Putamen (tissue), 1 donor: ENCODE measurements at places on chromosomes 11 and 22.

- no peak for DNase-seq
These were observed 21.9 kb downstream of the HTR3B start for GRCh38 chr11:113926273-113927197.

GRCh38 chr22:36010882-36011281 lies 17.7 kb downstream of the RBFOX2 start:
- DNase-seq = no peak

DNA sequence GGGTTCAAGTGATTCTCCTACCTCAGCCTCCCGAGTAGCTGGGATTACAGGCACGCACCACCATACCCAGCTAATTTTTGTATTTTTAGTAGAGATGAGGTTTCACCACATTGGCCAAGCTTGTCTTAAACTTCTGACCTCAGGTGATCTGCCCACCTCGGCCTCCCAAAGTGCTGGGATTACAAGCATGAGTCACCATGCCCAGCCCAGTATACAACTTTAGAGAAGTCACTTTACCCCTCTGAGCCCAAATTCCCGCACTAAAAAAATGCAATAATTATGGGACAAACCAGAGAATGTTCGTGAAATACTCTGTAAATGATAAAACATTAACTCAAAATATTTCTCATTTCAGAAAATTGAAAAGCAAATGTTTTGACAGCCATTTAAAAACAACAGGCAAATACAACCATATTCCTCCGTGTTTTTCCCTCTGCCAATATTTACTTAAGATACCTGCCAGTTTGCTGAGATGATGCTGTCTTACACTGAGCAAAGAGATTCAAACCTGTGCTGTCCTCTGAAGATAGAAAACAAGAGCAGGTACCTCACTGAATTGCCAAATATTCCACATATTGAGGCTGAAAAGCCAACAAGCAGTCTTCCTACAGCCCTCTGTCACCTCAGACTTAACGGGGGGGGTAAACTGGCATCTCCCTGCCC lies 9.6 kb downstream of the PLEKHA7 start:
- no peak for DNase-seq

DNA sequence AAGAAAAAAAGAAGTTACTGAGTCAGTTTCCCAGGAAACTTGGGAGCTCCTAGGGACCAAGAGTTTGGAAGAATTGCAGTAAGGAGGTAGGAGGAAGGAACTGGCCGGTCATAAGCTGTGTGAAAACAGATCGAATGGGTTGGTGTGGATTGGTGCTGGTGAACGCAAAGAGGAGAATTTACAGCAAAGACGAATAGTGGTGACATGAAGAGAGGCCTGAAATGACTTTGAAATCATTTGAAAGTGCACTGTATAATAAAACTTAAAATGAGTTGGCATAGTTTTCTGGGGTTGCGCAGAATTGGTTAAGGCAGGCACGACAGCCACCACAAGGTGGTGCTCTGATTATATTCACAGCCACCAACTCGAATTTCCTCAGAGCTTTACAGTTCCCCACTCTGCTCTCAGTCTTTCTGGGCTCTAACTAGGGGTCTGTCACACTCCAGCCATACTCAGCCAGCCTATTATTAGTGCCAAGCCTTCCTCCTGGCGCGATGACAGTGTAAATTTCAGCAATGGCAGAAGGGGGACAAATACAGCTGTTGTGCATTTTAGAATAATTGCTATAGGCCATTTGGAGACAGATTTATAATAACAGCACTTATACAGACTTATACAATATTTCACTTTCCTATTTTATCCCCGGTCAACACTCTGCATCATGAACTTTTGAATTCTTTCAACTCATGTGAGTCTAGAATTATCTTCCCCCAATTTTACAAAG lies 8.3 kb upstream of the HTR3B start:
- peak; percentile 19 for DNase-seq

GRCh38 chr11:134049303-134049702 lies 19.6 kb upstream of the JAM3 start:
- no peak for DNase-seq

- no peak for DNase-seq
These were observed 34.6 kb downstream of the EHF start for GRCh38 chr11:34655335-34656008.

GRCh38 chr11:105000797-105001196 lies 22.2 kb downstream of the CASP5 start:
- no peak for DNase-seq

DNA sequence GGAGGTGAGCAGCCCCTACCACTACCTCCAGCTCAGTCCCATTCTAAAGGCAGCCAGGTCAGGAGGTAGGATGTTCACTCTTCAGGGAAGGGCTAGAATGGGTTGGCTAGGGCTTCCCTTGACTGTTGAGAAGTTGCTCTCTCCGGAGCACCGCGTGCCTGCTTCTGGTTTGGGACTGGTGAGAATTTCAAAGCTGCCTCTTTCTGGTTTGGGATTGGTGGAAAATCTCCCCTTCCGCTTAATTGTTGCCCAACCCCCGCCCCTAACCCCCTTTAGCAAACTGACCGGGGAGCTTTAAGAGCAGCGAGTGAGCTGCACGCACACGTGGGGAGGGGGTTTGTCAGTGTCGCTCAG lies 686 bp downstream of the USP2 start:
- DNase-seq = no peak

DNA sequence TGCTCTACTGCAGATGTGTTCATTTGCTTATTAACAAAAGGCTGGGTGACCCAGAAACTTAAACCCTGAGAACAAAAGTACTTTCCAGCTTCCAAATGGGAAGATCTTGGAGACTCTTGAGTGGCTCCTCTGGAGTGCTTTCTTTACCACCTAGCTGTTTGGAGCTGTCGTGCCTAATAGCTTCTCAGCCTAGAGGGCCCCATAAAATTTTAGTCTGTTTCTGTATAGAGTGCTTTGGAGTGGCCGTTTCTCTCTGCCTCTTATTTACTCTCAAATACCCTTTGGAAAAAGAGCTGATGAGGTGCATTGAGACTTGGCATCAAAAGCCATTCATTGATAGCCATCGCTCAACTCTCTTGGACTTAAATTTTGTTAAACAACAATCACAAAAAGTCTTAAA lies 50.7 kb downstream of the ZNRF3 start:
- DNase-seq = no peak

GRCh38 chr11:36724742-36725385 lies 126.8 kb upstream of the RAG2 start:
- DNase-seq = no peak

- DNase-seq = no peak
These were observed 258.9 kb upstream of the ARHGAP20 start for GRCh38 chr11:110971140-110971539.

DNA sequence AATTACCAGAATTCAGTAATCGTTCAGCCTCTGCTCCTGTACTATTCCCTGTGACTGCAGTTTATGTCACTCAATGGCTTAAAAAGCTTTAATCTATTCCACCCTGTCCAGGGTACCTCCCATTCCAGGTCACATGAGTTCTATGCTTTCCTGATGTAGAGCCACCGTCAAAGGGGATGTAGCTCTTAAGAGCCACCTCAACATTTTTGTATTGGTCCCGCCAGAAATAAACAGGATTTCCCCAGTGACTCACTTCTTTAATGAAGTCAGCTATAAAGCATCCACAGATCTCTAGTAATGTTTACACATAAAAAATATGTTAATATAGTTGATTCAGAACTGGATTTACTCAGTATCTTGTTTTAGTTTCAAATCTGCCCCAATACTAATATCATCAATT lies 1.3 kb upstream of the OR8D1 start:
- DNase-seq = no peak

DNA sequence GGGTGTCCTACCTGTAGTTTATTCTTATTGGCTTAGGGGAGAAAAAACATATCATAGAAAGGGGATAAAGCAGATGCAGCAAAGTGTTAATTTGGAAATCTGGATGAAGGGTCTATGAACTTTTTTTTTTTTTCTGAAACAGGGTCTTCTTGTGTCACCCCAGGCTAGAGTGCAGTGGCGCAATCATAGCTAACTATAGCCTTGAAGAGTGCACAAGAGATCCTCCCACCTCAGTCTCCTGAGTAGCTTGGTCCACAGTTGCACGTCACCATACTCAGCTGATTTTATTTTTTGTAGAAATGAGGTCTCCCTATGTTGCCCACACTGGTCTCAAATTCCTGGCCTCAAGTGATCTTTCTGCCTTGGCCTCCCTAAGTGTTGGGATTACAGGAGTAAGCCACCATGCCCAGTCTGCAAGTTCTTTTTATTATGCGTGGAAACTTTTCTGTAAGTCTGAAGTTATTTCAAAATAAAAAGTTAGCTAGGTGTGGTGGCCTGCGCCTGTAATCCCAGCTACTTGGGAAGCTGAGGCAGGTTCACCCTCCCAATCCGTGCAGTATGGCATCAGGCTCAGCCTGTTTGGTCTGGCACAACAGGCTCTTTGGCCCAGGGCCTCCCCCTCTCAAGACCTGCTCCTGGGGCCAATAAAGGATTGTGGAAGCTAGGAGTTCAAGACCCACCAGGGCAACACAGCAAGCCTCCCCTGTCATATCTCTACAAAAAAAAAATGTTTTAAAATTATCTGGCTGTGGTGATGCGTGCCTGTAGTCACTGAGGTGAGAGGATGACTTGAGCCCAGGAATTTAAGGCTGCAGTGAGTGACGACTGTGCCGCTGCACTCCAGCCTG lies 111.9 kb downstream of the MED15 start:
- DNase-seq = no peak

- no peak for DNase-seq
These were observed 119.6 kb upstream of the IGLL5 start for GRCh38 chr22:22767876-22768602.

GRCh38 chr22:37906364-37907008 lies 389 bp downstream of the MICALL1 start:
- no peak for DNase-seq

GRCh38 chr22:49586873-49587272 lies 240.8 kb downstream of the BRD1 start:
- no peak for DNase-seq

- DNase-seq = no peak
These were observed 2.9 kb upstream of the BID start for GRCh38 chr22:17777005-17777716.

DNA sequence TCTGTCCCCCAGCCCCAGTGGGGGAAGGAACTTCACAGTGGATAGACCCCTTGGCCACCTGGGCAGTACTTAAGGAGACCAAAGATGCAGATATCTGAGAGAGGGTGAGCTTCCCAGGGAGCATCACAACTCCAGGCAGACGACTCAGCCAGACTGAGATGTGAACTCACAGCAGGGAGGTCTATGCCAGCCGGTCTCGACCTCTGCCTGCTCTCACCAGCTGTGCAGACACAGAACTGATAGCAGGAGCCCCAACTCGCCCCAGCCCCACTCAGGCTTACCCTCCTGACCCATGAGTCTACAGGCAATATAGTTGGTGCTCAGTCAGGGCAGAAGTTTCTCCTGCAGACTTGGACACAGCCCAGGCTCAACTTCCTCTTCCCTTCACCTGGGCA lies 29.7 kb upstream of the ACCSL start:
- DNase-seq = no peak

- DNase-seq = no peak
These were observed 740.5 kb downstream of the BRD1 start for GRCh38 chr22:49087198-49087597.

DNA sequence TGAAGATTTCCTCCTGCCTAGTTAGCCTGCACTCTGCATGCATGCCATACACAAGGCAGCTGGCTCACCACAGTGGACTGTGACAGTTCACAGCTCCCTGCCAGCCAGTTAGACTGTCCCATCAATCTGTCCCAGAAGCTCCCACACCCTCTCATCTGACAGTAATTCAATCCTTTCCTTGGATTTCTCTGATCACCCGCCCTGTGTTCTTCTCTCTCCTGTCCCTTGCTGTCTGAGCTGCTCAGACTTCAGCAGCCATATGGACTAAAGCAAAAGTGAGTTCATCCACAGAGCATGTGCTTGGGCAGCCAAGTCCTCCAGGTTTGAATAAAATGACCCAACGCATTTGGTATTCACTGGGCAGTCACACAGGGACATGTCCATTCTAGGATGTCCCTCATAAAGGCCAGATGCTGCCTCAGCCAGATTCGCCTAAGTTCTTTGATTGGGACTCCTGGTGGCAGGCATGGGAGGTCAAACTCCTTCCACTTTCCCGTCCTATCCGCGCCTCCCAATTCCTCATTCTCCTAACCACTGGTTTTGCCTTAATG lies 54.5 kb upstream of the ZBTB44 start:
- peak; percentile 84 for DNase-seq

- DNase-seq = no peak
These were observed 30.4 kb upstream of the CRTAM start for GRCh38 chr11:122807731-122808477.

GRCh38 chr22:50544078-50544745 lies 1.5 kb upstream of the KLHDC7B start:
- DNase-seq = no peak

- no peak for DNase-seq
These were observed 371.8 kb upstream of the CHORDC1 start for GRCh38 chr11:90594658-90595057.

GRCh38 chr11:69076129-69076791 lies 27.5 kb downstream of the TPCN2 start:
- DNase-seq = no peak

DNA sequence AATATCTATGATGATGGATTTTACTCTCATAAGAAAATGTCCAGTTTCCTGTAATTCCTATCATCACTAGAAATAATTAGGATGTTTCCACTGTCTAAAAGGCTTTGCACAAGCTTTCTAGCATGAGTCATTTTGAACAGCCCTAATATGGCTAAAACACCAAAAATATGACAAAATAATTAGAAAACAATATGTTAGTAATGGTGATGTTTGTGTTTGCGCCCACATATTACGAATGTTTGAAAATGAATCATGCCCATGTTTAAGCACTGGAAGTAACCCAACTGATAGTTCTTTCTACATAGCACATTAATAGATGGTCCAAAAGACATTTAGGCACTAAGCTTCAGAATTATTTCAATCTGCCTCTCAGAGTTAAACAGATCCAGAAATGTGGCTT lies 96.0 kb downstream of the TRPC6 start:
- DNase-seq = no peak

DNA sequence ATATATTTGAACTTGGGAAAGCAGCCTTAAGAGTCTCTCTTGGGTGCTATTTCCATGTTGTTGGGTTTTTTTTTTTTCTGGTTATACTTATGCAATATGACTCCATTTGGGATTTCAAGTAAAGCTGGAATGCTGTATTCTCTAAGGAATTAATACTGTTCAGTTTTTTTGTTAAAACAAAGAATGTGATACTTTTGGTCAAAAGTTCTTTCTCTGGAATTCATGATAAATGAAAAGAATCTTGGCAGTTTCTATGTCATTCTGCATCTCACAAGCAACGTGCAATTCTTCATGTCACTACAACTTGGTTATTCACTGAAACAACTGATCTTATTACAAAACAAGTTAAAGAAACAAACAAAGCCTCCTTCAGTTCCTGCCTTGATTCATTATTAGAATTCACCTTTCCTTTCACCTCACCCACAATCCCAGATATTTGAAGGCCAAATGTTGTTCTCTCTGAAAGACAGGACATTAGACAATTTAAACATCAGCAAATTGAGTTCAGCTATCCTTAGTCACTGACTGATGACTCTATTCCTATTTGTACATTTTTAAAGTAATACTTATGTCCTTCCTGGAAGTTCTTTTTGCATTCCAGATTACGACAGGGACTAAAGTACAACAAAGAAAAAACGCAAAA lies 176.2 kb downstream of the SBF2 start:
- no peak for DNase-seq
